IPS DF 6.9 (cell line): ENCODE measurements at places on chromosomes 12 and 14.

DNA sequence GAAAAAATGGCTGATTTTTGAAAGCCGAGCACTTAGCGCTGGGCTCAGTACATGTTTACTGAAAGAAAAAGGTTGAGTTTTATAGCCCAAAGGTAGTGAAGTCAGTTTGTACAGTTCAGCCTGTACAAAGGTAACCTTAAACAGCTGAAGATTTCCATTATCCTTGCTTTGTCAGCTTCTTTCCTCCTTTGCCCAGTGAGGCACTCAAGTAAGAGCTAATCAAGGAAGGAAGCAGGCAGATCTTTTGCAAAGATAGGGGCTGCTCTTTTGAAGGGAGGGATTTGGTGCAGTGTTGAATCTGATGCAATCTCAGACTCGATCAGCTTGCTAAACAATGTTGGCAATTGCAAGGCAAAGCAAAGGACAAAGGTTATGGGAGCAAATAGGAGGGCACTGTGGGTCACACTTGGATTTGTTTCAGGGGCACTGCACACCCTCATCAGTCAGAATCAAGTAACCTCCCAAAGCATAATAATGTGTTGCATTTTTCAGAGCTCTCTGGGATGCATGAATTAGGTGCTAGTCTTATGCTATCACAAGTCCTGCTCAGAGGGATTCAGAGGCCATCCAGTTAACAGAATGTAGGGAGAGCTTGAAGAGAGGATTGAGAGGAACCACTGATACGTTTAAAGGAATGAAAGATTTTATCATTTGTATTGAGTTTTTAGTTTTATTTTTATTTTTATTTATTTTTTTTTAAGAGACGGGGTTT, 44.4 kb downstream of the ANO6 start:
- no peak for DNase-seq

- no peak for DNase-seq
Measured at GRCh38 chr14:89036371-89036770, 211.9 kb downstream of the TTC8 start.

- DNase-seq = no peak
Measured at GRCh38 chr12:65667932-65668331, 156.4 kb upstream of the HMGA2 start.

DNA sequence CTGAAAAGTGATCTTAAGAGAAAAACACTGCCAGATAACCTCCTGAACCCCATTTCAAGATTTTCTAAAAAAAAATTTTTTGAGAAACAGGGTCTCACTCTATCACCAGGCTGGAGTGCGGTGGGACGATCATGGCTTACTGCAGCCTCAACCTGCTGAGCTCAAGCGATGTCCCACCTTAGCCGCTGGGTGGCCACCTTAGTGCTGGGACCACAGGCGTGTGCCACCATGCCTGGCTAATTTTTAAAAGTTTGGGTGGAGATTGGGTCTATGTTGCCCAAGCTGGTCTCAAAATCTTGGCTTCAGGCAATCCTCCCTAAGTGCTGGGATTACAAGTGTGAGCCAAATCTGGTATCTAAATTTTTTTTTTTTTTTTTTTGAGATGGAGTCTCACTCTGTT, 3.4 kb downstream of the PNMA1 start:
- no peak for DNase-seq

- no peak for DNase-seq
Measured at GRCh38 chr14:36241183-36241582, 64.7 kb upstream of the PTCSC3 start.

GRCh38 chr12:53506450-53506785, 866 bp downstream of the NPFF start:
- no peak for DNase-seq

- no peak for DNase-seq
Measured at GRCh38 chr12:28027947-28028724, 55.6 kb upstream of the PTHLH start.

DNA sequence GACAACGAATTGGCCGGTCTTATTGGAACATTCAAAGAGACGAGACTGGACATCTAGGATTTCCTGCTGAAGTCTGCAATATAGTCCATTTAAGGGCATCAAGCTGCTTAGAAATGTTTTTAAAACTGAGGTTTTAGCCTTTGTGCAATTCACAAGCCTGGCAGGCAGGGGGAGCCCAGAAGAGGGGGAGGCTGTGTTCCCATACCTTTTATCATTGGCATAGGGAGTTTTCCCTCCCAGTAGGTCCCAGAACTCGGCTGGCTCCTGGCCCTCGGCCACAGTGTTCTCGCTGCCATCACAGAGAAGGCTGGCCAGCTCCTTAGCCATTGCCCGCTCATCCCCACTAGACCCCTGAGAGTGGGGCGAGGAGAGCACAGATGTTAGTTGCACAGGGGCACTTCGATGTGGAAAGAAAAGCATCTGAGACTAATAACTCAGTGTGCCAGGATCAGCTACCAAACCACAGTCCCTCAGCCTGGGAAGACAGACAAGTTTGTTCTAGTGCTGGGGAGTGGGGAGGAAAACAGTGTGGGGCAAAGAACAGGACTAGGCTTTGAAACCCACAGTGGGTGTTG, 15.1 kb downstream of the AVIL start:
- peak; percentile 31 for DNase-seq

GRCh38 chr12:32548691-32549281, 130.3 kb upstream of the DNM1L start:
- DNase-seq = no peak

GRCh38 chr12:28759333-28759732, 389.7 kb upstream of the FAR2 start:
- DNase-seq = peak; percentile 87

- no peak for DNase-seq
Measured at GRCh38 chr12:27975222-27976136, 2.9 kb upstream of the PTHLH start.

DNA sequence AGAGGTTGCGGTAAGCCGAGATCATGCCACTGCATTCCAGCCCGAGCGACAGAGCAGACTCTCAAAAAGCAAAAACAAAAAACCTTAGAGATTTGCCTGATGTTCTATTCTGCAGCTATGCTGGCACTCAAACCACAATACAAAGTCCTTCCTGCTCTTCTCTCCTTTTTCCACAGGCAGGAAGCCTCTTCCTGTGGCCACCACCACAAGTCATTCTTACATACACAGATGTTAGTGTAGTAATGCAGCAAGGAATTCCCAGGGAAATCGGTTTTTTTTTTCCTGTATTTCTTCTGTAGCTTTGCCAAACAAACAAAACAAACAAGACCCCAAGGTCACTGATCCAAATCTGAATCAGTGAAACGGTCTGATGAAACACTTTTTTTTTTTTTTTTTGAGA, 104.3 kb downstream of the FIGNL2 start:
- DNase-seq = no peak

DNA sequence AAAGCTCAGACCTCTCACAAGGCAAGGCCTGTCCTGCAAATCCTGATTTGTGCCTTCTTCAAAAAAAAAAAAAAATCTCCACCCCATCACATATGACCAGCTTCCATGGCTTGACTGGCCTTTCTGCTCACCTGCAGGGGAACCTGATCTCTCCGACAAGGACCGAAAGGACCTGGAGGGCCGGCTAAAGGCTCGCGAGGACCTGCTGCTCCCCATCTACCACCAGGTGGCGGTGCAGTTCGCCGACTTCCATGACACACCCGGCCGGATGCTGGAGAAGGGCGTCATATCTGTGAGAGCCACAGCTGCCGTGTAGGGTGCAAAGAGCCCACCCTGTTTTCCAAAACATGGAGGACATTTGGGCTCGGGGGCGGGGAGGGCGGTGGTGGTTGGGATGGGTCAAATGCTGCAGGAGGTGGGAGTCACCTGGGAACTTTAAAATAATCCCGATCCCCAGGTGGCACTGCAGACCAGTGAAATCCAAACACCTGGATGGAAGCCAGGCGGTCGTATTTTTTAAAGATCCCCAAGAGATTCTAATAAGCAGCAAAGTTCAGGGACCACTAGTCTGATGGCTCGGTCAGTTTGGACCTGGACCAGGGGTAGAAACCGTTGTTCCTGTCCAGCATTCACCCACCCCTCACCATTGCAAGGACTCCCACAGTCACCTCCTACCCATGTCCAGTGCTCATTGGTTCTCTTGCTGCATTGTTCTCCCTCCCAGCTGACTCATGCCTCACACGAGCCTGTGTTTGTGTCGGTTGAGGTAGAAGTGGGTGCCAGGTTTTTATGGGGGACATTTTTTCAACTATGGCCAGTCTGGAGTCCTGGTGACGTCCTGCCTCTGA, 44.8 kb downstream of the FOXN4 start:
- peak; percentile 74 for DNase-seq

- DNase-seq = no peak
Measured at GRCh38 chr14:91238085-91238484, 6.4 kb downstream of the GPR68 start.

- no peak for DNase-seq
Measured at GRCh38 chr12:48164451-48164850, 7.1 kb upstream of the ASB8 start.

- peak; percentile 35 for DNase-seq
Measured at GRCh38 chr12:80966001-80966400, 28.3 kb upstream of the LIN7A start.

GRCh38 chr14:60977847-60978246, 3.0 kb downstream of the TRMT5 start:
- no peak for DNase-seq

DNA sequence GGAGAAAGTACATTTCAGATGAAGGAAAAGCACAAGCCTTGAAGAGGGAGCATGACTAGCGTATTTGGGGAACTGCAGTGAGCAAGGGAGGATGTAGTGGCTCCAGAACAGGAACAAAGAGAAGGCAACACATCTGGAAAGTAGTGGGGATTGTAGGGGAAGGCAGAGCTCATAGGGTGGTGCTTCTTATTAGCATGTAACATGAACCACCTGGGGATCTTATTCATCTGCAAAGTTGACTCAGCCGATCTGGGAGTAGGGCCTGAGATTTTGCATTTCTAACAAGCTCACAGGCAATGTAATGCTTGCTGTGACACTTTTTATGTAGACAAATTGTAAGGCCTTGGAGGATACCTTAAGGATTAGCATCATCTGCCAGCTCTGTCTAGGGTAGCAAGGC, 447.3 kb downstream of the NELL2 start:
- DNase-seq = peak; percentile 71

DNA sequence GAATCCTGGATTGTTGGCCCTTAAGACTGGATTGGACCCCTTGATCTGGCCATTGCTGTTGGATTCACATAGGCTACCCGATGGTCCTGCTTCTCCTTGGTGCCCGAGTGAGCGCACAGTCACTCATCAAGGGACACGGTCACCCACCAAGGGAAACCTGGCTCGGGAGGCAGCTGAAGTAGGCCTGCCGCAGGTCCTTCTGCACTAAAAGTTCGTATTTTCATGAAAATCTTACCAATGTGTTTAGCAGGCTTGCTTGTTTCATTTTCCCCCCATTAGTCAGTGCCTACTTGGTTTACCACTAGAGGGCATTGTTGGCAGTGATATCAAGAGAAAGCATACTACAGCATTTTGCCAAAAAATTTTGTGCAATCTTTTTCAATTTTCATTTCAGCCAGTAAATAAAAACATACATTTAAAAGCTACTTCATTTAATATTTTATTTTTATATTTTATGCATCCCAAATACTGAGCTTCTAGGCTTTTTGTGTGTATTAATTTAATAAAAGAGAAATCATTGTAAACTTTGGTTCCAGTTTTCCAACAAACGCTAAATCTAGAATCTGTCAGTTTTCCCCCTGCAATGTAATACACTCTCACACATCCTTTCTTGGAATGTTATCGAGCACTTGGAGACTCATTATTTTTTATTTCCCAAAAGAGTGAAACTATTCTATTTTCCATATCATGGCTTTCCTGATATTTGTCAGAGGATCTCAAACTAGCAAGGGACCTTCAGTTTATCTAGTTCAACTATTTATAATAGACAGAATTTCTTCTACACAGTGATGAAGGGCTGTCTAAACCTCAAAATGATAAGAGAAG, 116.7 kb downstream of the LMNTD1 start:
- peak; percentile 35 for DNase-seq

DNA sequence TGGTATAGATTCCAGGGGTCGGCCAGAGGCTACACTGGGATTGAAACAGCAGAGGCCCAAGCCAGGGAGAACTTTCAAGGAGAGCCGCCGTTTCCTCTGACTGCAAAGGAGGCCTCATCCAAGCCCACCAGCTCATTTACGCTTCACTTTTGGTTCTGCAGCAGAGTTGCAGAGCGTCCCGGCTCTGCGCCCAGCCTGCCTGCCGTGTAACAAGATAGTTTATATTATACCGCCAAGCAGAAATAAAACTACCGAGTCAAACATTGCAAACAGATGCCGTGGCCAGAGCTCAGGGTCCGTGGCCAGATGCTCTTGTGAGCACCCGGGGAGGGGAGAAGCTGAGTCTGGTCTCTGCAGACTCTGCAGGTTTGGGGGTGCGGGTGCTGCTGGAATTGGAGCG, 60.7 kb upstream of the TBX3 start:
- DNase-seq = no peak

DNA sequence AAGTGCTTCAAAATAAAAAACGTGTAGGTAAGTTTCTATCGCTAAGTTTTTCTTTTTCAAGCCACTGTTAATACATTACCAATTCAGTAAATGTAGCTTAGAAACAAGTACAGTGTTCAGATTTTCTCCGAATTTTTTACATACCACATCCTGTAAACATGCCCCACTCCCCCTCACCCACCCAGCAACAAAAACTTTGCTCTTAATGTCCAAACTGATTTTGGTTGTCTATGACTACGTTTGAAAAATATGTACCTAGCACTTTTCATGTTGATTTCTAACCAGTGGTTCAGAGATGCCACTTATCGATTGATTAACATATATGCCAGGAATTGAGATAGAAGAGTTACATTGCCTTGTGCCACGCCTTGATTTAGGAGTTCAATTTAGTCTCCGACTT, 663 bp upstream of the LIN7A start:
- no peak for DNase-seq

DNA sequence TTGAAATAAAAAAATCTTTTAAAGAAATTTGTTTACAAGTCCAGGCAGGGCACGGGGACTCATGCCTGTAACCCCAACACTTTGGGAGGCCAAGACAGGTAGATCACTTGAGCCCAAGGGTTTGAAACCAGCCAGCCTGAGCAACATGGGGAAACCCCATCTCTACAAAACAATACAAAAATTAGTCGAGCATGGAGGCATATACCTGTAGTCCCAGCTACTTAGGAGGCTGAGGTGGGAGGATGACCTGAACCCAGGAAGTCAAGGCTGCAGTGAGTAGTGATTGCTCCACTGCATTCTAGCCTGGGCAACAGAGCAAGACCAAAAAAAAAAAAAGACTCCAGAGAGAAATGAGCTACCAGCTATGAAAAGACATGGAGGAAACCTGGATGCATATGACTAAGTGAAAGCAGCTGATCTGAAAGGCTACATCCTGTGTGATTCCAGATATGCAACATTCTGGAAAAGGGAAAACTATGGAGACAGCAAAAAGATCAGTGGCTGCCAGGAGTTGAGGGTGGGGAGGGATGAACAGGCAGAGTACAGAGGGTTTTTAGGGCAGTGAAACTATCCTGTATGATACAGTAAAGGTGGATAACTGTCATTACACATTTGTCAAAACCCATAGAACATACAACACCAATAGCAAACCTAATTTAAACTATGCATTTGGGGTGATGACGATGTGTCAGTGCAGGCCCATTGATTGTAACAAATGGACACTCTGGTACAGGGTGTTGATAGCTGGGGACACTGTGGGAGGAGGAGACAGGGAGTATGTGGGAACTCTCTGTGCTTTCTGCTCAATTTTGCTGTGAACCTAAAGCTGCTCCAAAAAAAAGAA, 59.9 kb downstream of the PRKAB1 start:
- DNase-seq = no peak

- DNase-seq = no peak
Measured at GRCh38 chr12:125210104-125210755, 145.0 kb downstream of the AACS start.

- DNase-seq = no peak
Measured at GRCh38 chr14:20610002-20610765, 19.0 kb upstream of the RNASE12 start.
